Urinary bladder (tissue), 4 donors: ENCODE measurements at places on chromosomes 13 and 19. TPM values are rescaled to one million over a fixed set of nuclear protein-coding genes. Genes with fewer than 3 reads are reported as not detected.
A peak's percentile ranks its signal among the peaks of the same experiment; 100 is the strongest.

DNA sequence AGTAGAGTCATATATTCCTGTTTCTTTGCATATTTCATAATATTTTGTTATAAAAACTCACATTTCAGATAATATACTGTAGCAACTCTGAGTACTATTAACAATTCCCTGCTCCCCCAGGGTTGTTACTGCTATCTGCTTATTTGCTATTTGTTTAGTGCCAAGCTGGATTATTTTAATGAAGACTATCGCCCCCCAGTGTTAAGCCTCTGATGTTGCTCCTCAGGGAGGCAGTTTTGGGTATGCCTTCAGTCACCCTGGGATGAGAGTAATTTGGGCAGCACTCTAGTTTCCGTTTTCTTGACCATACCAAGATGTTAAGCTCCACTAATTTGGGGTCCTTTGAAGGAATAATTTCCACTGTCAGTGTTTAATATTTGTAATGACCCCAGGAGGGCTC, 46.0 kb downstream of the MICU2 start:
- no peak for DNase-seq

KLK11 gene
- total RNA-seq = not detected

- DNase-seq = no peak
These were observed 42.0 kb downstream of the SLC15A1 start for GRCh38 chr13:98710521-98710920.

- DNase-seq = no peak
These were observed 1297.0 kb upstream of the ATXN8OS start for GRCh38 chr13:68810660-68811059.

- no peak for DNase-seq
These were observed 84.8 kb downstream of the SLC25A15 start for GRCh38 chr13:40874138-40874779.

DNA sequence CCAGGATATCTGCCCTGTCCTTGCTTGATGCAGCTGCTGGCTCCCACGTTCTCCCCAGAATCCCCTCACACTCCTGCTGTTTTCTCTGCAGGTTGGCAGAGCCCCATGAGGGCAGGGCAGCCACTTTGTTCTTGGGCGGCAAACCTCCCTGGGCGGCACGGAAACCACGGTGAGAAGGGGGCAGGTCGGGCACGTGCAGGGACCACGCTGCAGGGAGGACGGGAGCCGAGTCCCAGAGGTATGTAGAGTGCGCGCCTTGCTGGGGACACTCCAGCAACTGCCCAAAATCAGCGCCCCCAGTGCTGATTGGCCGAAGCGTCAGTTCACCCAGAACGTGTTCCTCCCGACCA, 30.3 kb upstream of the MIER2 start:
- DNase-seq = no peak

FBN3 gene
- total RNA-seq = 2.3 TPM

- no peak for DNase-seq
These were observed 27.6 kb downstream of the ARL11 start for GRCh38 chr13:49655906-49656305.

DNA sequence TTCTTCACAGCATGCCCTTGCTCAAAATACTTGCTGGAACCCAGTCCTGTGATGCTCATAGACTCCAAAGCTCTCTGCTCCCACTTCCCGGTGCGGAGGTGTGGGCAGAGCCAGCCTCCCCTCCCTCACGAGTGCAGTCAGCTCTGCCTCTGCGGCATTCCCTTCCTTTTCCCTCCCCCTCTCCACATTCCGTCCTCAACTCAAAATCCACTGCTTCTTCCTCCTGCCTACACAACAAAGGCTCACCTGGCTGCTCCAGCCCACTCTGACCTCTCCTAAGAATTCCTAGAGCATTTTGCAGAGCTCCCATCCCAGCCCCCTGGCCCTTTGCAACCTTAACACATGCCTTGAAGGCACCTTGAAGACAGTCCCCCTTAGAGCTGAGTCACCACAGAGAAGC, 527.9 kb downstream of the MYO16 start:
- no peak for DNase-seq

DNA sequence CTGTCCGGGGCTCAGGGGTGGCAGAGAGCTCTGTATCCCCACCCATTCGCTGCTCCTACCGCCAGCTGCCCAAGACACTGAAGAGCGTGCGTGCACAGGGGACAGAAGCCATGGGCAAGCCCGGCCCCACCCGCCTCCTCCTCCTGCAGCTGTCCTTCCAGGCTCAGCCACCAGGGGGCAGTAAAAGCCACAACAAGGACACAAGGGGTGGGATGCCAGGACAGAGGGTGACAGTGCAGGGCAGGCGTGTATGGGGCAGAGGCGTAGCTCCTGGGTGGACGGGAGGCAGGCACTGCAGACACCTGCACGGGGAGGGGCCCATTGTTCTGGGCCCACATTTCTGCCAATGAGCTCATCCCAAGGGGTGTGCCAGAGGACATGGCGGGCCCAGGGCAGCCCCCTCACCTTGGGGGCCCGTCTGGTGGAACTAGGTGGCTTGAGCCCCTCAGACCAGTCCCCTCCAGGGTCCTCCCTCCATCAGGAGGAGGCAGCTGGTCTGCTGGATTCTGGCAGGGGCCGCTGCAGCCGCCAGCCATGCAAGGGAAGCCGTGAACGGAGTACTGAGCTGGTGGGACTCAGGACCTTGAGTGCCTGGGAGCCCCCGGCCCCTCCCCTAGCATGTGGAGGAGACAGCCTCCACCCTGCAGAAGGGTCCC, 61.2 kb downstream of the MLLT1 start:
- DNase-seq = peak; percentile 66

DNA sequence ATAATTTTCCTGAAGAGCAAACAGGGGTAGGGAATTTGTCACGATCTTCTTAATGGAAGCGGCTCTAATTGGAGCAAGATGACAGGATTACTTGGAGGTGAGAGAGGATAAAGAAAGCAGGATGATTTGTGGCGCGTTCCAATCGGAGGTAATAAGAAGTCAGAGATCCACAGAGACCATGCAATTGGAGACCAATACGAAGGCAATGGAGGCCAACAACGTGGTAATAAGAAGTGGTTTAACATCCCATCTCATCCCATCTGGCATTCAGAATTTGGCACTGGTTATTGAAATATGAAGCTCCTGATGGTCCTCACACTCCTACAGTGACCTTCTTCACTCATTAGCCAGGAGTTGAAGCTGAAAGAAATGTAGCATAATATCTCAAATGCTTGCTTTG, 130.6 kb downstream of the DLEU7 start:
- no peak for DNase-seq

POU2F2 gene
- total RNA-seq = 0.95 TPM

DNA sequence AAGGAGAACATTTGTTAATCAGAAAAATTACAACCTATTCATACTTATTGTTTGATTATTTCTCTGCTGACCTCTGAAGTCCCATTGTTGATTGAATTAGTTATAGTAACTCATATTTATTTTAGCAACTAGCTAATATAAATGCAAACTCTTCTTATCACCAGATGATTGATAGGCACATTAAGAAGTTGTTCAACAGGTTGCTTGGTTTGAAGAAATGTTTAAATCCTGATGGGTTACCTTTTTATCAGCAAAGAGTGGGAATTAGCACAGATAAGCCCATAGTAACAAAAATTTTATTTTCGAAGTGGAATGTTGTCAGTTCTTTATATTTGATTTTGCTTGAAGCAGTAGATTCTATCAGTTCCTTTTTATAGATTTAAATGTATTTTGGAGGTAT, 44.4 kb downstream of the KLF5 start:
- DNase-seq = peak; percentile 29

DNA sequence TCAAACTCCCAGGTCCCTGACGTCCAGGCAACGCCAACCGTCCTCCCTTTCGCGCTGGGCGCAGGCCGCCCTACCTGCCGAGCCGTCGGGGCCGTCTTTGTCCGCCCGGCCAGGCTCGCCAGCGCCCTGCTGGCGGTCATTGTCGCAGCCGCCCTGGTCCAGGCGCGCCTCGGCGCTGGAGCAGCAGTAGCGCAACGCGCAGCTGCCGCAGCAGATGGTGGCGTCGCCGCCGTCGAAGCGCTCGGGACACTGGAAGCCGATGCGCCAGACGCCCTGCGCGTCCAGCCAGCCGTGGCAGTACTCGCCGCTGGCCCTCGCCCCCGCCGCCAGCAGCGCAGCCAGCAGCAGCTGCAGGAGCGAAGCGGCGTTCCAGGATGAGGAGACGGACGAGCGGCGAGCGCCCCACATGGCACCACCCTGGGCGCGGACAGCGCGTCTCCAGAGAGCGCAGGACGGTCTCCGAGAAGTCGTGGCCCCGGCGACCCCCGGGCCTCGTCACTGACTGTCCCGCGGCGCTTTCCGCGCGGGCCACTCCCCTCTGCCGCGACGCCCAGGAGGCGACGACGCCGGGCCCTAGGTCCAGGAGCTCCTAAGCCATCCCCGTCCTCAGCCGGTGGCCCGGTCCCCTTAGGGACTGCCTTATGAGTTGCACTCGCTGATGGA, 1.1 kb downstream of the SHISA2 start:
- no peak for DNase-seq

PSG7 gene
- not detected for total RNA-seq

- DNase-seq = no peak
These were observed 26.6 kb downstream of the BRD4 start for GRCh38 chr19:15305582-15306334.

GRCh38 chr13:26872525-26873385, 112.2 kb upstream of the GPR12 start:
- no peak for DNase-seq

- DNase-seq = no peak
These were observed 16.3 kb upstream of the DCT start for GRCh38 chr13:94495806-94496205.

DNA sequence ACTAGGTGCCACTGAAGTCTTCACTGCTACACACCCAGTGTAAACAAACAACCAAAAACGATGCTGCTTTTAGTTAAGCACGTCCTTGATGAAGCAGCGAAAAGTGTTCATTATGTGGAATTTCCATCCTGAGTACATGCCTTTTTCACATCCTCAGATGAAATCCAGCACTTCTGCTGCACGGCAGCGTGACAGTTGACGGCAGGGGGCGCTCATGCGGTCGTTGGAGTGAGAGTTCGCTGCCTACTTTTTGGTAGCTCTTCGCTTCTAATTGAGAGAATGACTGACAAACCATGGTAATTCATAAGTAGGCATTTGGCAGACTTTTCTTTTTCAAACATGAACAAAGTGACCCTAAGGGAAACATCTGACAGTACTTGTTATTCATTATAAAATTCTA, 1124.9 kb downstream of the EFNB2 start:
- DNase-seq = no peak

DNA sequence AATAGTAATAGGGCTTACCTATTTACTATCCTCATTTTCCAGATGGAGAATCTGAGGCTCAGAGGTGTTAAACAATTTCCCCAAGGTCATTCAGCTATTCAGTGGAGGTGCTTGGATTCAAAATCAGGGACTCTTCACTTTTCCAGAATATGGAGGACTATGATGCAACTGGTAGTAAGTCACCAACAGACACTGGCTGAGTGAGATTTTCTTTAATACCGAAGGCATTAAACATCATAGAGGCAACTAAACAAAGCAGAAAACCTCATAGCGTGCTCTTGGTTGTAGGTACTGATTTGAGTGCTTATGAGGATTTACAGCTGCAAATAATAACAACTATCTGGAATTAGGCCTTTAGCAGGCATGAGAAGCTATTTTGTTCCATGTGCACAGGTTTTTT, 134.4 kb downstream of the DLEU7 start:
- no peak for DNase-seq

CRTC1 gene
- total RNA-seq = 4.8 TPM
